Activated CD4-positive, alpha-beta T cell treated with anti-CD3 and anti-CD28 coated beads for 4 hours (primary cell): ENCODE measurements at places on chromosomes 12 and 14.

DNA sequence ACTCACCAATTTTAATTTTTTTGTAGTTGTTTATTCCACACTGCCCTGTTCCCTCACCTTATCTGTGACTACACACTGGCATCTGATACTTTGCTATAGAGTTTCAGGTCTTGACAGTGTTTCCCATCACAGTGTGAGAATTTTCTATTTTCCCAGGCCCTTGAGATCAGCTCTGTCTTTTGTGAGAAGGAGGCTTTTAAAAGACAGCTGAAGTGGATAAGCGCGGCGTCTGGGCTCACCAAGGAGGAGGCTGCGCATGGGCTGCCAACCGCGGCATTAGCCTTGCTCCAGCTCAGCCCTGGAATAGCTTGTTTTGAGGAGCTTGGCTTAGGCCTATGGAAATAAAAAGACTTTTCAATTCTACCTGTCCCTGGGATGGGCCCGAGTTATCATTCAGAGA is 181.3 kb downstream of the RMST start:
- DNase-seq: no peak

DNA sequence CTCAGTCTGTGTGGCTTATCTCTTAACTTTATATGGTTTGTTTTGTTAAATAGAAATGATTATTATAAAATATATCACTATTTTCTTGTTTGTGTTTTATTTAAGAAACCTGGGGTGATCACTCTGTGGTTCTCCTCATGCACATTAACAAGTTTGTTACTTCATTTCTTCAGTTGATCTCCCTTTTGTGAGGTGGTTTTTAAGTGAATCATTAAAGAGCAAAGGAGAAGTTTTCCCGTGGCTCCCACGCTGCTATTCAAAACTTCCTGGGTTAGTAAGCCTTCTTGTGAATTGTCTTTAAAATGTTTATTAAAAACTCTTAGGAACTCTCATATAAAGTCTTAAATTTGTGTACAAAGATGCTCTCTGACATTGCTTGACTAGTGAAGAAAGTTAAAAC is 11.8 kb downstream of the ADIPOR2 start:
- no peak for DNase-seq

- no peak for DNase-seq
Measured at GRCh38 chr12:132357623-132358186, 28.3 kb upstream of the GALNT9 start.

DNA sequence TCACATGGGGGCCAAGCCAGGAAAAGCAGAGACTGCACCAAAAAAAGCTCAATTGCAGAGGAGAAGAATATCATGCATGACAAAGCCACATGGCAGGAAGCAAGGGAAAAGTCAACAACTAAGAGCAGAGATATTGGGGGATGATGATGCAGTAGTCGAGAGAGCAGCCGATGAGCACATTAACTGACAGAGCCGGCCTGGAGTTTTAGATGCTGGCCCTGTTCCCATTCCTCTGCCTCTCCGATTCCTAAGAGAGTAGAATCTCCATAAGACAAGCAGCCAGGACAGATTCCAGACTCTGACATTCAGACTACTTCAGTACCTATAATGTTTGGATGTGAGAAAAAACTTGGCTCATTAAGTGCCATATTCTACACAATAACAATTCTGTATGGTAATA is 155.9 kb downstream of the KCNH5 start:
- no peak for DNase-seq

GRCh38 chr12:31727192-31727591 is 1.6 kb downstream of the AMN1 start:
- no peak for DNase-seq

DNA sequence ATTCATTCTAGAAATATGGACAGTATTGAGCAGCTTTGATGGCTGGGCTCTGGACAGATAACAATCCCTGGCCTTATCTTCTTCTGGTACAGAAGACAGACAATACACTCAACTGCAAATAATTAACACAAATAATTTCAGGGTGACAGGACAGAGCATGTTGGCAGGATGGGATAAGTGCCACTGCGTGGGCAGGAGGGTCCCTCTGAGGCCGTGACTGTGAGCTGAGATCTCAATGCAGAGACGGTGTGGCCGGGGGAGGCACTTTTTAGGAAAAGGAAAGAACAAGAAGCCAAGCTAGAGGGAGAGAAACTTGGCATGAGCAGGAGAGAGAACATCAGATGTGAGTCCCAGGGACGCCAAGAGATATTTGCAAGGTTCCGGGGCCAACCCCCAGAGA is 8.1 kb downstream of the SYNE3 start:
- DNase-seq: no peak

DNA sequence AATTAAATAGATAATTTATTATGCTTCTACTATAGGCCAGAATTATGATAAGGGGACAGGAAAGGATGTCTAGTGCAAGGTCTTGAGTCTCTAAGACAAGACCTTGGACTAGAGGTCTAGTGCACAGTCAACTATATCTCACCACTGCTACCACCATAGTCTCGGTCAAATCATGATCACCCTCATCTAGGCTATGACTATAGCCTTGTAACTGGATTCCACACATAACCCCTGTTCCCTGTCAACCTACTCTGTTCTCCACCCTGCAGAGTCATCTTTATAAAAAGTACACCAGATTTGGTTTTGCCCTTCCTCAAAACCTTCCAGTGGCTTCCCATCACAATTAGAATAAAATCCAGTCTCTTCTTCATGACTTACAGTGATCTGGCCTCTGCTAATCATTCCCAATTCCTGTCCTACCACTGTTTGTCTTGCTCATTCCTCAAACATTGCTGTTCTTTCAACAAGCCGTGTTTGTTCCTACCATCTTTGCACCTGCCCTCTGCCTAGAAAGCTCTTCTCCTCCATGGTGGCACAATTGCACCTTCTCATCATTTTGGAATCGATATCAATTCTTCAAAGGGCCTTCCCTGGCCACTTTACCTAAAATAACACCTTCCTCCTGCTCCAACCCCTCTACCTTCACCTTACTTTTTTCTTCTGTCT is 169.4 kb downstream of the FOXN3 start:
- no peak for DNase-seq

GRCh38 chr14:39548358-39548757 is 116.1 kb upstream of the FBXO33 start:
- no peak for DNase-seq

- no peak for DNase-seq
Measured at GRCh38 chr14:63737582-63738006, 9.7 kb upstream of the SGPP1 start.

DNA sequence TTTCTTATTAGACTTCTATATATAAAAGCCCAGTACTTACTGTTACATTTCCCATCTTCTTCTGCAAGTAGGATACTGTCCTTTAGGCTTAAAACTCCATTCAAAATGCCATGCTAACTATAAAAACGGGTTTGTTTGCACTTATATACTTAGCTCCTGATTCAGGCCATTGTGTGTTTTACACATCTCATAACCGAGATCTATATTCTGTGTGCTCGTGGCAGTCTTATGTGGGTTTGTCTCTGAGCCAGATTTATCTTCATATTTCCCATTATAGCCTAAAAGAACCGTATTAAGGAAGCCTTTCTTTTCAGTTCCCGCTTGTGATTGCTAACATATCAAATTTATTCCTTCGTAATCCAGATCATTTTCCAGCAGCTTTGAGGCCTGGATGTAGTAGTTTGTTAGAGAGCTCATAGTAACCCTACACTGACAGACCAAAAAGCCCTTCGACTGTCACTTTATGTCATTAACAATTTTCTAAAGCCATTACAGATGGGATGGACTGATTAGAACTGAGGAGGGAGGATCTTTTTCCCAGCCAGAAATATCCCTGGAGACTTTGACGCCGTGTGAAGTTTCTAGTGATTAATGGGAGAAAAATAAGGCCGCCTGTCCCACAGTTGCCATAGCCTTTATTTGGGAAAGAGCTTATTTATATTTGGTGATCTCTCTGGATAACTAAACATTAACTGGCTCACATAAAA is 508.5 kb downstream of the FOXG1 start:
- no peak for DNase-seq

DNA sequence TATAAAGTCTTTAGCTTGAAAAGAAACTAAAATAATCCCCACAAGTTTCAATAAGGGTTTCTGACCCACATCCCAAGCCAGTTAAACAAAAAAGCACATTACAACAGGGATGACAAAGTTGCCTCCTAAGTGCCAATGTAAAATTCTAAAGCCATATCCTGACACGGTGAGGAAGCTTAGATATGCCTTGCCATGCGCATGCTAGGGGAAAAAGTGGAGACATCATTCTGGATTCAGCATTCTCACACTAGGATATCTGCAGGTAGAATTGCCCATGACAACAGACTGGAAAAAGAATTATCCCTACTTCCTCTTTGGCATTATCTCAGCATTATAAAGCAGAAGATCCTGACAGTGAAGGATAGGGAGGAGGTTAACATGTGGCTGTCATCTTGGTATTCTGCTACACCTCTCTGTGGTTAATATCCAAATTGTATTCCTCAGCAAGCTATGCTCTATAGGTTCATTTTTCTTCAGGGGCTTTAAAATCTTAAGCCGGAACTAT is 4.9 kb downstream of the DUSP6 start:
- no peak for DNase-seq

DNA sequence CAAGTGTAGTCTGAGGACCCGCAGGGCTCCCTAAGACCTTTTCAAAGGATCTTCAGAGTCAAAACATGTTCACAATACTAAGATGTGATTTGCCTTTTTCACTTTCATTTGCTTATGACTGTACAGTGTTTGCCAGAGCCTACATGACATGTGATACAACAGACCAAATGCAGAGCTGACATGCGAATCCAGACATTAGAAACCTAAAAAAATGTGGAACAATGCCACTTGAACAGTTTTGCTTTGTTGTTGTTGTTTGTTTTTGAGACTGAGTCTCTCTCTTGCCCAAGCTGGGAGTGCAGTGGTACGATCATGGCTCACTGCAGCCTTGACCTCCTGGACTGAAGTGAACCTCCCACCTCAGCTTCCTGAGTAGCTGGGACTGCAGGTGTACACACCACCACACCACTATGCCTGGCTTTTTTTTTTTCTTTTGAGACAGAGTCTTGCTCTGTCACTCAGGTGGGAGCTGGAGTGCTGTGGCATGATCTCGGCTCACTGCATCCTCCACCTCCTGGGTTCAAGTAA is 5.3 kb upstream of the RAB35 start:
- DNase-seq: no peak

DNA sequence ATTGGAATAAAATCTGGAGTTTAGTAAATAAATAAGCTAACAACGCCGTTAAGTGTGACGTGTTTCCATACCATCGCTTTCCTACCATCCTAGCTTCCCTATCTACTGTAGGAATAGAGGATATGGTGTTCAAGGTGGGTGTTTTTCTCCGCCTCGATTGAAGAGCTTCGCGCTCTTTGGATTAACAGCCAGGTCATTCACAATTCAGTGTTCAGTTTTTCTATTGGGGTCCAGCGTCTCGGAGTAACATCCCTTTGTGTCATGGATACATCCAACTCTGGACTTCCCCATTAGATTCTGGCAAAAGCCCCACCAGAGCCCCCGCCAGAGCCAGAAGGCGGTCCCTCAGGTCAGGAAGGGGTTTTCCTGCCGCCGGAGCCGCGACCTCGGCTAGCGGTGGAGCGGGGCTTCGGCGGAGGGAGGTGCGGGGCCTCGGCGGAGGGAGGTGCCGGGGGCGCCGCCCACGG is 1.2 kb upstream of the SRGAP1 start:
- no peak for DNase-seq

GRCh38 chr14:102187568-102188001 is 47.9 kb downstream of the WDR20 start:
- no peak for DNase-seq

DNA sequence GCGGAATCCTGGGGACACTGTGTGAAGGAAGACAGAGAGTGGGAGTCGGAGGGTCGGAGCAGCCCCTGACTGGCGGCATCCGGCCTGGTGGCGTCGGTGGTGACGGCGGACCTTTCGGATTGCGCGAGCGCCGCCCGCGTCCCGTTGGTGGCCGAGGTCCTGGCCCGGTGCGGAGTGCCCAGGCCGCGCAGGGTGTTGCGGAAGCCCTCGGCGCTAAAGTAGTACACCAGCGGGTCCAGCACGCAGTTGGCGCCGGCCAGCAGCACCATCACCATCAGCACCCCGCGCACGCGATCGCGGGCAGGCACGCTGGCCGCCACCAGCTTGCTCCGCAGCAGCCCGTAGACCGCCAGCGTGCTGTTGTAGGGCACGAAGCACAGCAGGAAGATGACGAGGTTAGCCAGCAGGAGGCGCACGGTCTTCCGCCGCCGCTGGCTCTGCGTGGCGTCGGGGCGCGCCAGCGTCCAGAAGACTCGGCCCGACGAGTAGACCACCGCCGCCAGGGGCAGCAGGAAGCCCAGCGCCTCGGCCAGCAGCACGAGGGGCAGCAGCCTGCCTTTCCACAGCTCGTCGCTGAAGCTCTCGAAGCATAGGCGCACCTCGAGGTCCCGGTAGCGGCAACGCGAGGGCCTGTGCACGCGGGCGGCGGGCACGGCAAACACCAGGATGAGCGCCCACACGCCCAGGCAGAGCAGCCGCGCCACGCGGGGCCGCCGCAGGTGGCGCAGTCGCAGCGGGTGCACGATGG is 13.1 kb upstream of the CHD4 start:
- DNase-seq: peak; percentile 54

DNA sequence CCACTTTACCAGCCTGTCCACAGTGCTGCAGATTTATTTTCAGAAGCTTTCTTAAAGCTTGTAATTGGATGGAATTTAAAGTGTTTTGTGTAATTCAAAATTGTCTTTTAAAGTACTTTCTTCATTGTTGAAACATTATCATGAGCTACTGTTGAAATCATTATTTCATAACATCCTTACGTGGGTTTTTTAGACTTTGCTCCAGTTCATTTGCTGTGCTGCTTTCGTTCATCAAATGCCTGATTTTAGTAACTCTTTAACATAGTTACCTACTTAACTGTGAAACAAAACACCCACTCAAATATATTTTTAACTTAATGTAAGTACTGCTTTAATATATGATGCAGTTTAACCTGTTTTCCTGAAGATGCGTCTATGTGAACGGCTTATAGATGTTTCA is 47.5 kb downstream of the PIWIL1 start:
- no peak for DNase-seq

- no peak for DNase-seq
Measured at GRCh38 chr12:109573914-109574244, 285 bp downstream of the MVK start.
